Naive thymus-derived CD4-positive, alpha-beta T cell (primary cell): ENCODE measurements at places on chromosomes 5 and 9. TPM values are rescaled to one million over a fixed set of nuclear protein-coding genes. Genes with fewer than 3 reads are reported as not detected.

GRCh38 chr5:178831049-178831448, 28.7 kb upstream of the ZNF354B start:
- H3K27me3 ChIP-seq: no peaks in the 10 kb centered on the region
- no peaks in the 10 kb centered on the region for H3K36me3 ChIP-seq
- H3K4me3 ChIP-seq: no peak overlapping the region
- no peaks in the 10 kb centered on the region for H3K4me1 ChIP-seq
- no peak overlapping the region for H3K27ac ChIP-seq

GRCh38 chr5:59259237-59259636, 634.3 kb downstream of the PDE4D start:
- no peaks in the 10 kb centered on the region for H3K36me3 ChIP-seq
- H3K4me3 ChIP-seq: no peak overlapping the region
- DNase-seq: no peak
- no peaks in the 10 kb centered on the region for H3K4me1 ChIP-seq
- no peak overlapping the region for H3K27ac ChIP-seq
- H3K27me3 ChIP-seq: no peaks in the 10 kb centered on the region

GRCh38 chr9:113349066-113349444, 286 bp upstream of the BSPRY start:
- no peak for DNase-seq
- peaks cover 15% of the 10 kb centered on the region for H3K4me1 ChIP-seq
- no peak overlapping the region for H3K27ac ChIP-seq
- H3K4me3 ChIP-seq: peak overlapping the region; percentile 13

GRCh38 chr9:86809759-86810367, 137.4 kb downstream of the GAS1 start:
- H3K4me3 ChIP-seq: no peak overlapping the region
- H3K27me3 ChIP-seq: no peaks in the 10 kb centered on the region
- no peaks in the 10 kb centered on the region for H3K4me1 ChIP-seq
- DNase-seq: no peak

GRCh38 chr9:127721391-127721821, 5.5 kb downstream of the TTC16 start:
- no peaks in the 10 kb centered on the region for H3K27me3 ChIP-seq
- no peak for DNase-seq
- no peak overlapping the region for H3K4me3 ChIP-seq
- peaks cover 27% of the 10 kb centered on the region for H3K4me1 ChIP-seq
- H3K36me3 ChIP-seq: no peaks in the 10 kb centered on the region
- H3K27ac ChIP-seq: no peak overlapping the region

IL33 gene
- polyA plus RNA-seq: not detected

GRCh38 chr5:32325062-32325461, 12.3 kb upstream of the MTMR12 start:
- DNase-seq: no peak
- no peak overlapping the region for H3K27ac ChIP-seq
- H3K4me1 ChIP-seq: no peaks in the 10 kb centered on the region
- no peaks in the 10 kb centered on the region for H3K27me3 ChIP-seq
- no peaks in the 10 kb centered on the region for H3K36me3 ChIP-seq
- no peak overlapping the region for H3K4me3 ChIP-seq

DNA sequence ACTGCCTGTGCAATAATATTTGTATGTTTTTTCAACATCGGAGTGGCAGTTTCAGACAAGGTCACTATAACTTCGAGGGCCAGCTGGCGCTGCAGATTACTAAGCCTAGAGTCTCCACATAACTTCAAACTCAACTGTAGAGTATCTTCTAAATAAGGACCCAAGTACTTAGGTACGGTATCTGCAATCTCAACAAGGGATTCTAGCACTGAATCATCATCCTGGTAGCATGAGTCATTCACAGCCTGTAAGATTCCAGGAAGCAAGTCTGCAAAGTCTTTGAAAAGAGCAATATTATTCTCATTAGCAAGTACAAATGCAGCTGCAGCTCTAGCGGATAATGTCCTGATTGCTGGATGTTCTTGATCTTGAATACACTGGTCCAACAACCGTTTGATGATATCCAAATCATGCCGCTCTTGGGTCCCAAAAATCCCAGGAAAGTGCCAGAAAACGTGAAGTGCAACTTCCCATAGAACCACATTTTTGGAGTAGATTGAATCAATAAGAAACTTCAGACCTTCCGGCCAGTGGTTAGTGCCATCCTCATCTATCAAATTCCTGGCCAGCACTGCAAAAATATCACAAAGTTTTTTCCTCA, 654 bp downstream of the RANBP6 start:
- DNase-seq: no peak
- H3K27ac ChIP-seq: peak overlapping the region; percentile 75
- peak overlapping the region; percentile 65 for H3K4me3 ChIP-seq

- H3K4me3 ChIP-seq: no peak overlapping the region
- H3K27me3 ChIP-seq: no peaks in the 10 kb centered on the region
Observed at GRCh38 chr5:14787801-14788579, 83.6 kb downstream of the ANKH start.
